ENCODE measurements at places on chromosomes 6 and 20. TPM values are rescaled to one million over a fixed set of nuclear protein-coding genes. Genes with fewer than 3 reads are reported as not detected.

CLDN20 gene
- total RNA-seq: not detected

TSPO2 gene
- not detected for total RNA-seq

SYNDIG1 gene
- total RNA-seq: 4.1 TPM

AKAP7 gene
- total RNA-seq: 5.3 TPM

TGM3 gene
- 1.5 TPM for total RNA-seq

SNX21 gene
- 16.4 TPM for total RNA-seq

C6orf15 gene
- not detected for total RNA-seq

C20orf144 gene
- 0.29 TPM for total RNA-seq

RCAN2 gene
- total RNA-seq: 6.9 TPM

DNA sequence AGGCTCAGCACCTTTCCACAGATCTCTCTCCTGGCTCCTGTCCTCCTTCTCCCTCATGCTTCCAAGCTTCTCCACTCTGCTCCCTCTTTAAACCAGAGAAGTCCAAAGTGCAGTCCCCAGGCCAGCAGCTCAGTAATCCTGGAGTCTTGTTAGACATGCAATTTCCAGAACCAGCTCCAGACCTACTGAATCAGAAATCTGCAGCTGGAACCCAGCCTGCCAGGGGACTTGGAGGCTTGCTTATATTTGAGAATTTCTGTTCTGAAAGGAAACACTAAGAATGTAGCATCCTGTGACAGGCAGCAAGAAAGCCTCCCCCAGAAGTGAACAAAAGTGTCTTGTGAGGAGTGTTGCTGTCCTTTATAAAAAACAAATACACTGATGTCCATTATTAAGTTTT, 438.1 kb downstream of the BCKDHB start:
- no peak for DNase-seq

DNA sequence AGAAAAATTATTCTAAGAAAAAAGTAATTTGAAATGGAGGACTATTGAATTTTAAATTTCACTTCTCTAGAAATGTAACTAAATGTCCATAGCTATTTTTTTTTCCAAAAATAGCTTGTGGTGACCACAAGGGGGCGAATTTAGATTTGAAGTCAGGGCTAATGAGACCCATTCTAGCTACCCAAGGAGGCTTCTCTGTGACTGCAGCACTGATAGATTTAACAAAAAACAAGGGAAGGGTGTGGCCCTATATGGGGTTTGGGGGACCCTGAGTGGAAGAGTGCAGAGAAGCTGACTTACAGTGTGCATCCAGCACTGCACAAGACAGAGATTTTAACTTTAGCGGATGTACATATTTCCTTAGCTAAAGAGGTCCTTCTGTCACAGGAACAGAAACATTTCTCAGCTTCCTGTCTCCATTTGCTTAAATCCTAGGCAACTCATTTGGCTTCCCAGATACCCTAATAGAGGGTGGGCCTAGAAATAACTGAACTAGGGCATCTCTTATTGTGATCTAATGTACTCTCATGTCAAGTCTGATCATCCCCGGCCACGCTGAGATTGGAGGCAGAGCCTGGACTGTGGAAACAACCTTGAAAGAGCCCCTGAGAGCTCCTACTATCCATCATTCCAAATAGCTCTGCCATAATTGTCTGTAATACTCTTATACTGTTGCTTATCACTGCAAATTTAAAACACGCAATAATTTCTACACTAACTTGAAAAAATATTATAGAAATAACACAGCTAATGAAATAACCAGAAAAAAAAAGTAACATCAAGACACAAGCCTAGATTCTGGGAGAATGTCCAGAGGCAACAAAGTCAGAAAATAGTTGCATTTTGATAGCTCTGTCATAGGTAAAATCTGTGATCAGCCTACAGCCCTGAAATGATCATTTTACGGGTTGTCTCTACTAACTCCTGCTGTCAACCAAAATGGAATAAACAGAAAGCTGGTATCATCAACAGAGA, 93.6 kb downstream of the SNAP91 start:
- no peak for DNase-seq

GRCh38 chr6:148746363-148747144, at the start of gene UST:
UST (plus strand) TSS chr6:148747030; CDS start chr6:148747431, 401 bp downstream.
- DNase-seq: peak; percentile 84

DNA sequence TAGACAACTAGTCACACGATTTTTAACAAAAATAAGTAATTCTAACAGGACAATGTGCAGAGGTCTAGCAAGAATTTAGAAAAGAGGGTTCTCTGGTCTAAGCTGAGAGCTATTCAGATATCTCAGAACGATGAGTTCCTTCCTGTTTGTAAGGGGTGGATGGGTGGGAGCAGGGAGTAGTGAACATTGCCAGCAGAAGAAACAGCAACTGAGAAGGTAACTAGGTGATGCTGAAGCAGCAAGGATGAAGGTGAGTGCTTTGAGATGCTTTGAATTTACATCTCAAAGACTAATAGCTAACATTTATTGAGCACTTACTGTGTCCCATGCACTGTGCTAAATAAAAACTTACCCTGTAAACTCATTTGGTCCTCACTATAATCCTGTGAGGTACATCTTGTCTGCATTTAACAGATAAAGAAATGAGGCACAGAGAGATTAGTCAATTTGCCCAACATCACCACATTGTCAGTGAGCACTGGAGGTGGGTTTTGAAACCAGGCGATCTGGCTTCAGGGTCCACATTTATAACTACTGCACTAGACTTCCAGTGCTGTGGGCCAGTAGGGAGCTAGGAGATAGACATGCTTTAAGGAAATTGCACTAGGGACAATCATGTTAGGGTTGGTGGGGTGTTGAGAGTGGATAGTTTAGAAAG, 15.7 kb downstream of the BRD2 start:
- no peak for DNase-seq

GRCh38 chr6:84317463-84317862, 90.0 kb upstream of the CEP162 start:
- no peak for DNase-seq

- DNase-seq: no peak
These were observed 261.0 kb upstream of the RIN2 start for GRCh38 chr20:19497064-19497463.

DNA sequence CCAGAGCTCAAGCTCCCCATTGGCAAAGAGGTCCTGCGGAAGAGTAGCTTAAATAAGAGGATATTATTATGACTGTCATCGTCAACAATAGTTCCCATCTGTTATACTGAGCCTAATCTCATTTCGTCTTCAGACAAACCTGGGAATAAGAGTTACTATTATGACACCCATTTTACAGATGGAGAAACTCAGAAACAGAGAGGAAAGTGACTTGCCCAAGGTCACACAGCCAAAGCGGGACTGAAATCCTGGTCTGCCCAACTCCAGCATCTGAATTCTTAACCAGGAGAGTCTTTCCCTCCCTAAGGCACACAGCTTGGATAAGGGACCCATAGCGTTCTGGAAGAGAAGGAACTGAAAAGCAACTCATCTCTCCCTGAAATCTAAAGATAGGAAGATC, 23.4 kb downstream of the PTGIS start:
- no peak for DNase-seq

DNA sequence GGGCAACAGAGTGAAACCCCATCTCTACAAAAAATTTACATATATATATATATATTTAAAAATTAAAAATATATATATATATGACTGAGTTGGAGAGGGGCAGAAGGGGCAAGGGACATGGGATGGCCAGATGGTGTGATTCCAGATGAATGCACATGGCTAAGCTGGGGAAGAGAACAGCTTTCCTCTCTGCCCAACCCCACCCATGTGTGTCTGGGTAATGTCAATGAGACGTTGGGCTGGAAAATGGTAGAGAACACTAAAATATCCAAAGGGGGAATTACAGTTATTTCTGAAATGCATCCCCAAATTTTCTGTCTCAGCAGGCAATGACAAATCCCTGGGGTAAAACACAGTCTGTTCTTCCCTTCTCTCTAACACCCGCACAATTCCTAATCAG, 31.2 kb upstream of the CCND3 start:
- DNase-seq: no peak

DNA sequence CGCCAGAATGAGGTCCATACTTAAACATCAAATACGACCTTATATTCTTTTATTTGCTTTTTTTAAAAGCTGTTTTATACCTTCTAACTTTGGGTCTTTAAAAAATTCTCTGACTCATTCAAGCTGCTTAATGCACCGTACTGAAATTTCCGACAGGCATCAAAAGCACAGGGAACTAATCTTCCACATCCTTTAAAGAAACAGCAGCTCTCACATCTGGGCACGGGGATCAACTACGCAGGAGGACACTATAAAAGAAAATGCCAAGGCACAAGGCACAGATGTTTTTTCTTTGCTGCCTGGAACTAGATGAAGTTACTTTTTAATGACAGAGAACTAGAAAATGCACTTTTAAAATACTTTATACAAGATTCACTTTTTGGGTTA, 112.4 kb upstream of the ARG1 start:
- DNase-seq: no peak

DNA sequence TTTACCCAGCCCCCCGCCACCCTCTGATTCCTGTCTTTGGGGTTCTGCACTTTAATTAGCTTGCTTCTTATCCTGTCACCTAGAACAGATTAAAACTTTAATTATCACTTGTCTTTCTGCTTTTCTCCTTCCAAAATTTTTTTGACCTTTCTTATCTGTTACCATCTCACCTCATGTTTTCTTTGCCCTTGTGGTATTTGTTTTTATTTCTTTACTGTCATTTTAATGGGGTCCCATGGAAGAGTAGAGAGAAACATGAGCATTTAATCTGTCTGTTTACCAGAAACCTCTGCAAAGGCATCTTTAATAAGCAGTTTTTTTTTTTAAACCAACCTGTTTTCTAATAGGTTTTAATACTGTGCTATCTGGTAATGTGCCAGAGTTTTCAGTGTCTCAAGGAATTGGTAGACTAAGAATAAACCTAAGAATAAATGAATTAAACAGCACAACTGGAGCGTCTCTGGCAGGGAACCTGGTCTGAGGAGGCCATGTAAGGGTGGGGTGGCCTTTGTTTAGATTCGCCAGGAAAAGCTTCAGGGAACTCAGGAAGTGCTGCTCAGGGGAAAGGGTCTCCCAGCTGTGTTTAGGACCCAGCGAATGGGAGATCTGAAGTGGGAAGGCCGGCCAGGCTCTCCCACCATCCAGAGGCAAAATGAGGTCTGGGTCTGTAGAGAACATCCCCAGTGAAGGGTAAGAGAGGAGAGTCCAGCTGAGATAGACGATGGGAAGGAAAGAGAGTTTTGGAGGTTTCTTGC, 69.8 kb downstream of the ARID1B start:
- DNase-seq: no peak

GRCh38 chr6:143176090-143177021, 115.7 kb downstream of the AIG1 start:
- no peak for DNase-seq

- DNase-seq: no peak
These were observed 18.1 kb downstream of the ADGRB3 start for GRCh38 chr6:68653074-68653705.

DNA sequence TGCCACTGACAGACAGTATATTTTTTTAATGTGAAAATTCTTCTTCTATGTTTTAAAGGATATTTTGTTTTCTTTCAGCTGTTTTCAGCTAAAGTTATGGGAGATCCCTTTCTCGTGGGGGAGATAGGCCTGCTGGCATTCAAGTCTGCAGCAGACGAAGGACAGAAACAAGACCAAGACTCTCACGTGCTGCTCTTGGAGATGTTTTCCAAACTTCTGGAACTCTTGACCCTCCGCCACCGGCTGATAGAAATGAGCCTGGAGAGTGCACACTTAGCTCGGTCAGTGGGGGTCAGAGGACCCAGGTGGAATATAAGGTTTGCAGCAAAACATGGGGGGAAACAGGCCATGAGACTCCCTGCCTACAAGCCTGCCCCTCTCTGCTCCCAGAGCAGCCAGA, 120.5 kb downstream of the CD164 start:
- no peak for DNase-seq

- DNase-seq: no peak
These were observed 4.1 kb downstream of the MAP1LC3A start for GRCh38 chr20:34562641-34563040.

- DNase-seq: no peak
These were observed 213.2 kb upstream of the MANEA start for GRCh38 chr6:95364016-95364604.

DNA sequence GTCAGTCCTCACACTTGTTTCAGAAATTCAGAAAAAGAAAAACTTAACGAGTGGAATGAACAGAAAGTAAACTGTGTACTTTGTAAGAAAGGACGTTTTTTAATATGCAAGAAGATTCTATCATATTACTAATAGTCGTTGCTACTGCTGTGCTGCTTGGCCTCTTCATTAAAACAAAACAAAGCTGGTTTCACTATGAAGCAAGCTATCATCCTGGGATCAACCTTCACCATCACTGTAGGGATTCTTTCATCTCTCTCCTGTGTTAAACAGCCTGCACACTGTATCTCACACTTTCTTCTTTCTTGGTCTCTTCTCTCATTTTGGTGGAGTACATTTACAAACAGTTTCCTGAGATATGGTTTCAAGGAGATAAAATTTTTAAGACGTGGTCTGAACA, 284.2 kb downstream of the BTBD9 start:
- no peak for DNase-seq

DNA sequence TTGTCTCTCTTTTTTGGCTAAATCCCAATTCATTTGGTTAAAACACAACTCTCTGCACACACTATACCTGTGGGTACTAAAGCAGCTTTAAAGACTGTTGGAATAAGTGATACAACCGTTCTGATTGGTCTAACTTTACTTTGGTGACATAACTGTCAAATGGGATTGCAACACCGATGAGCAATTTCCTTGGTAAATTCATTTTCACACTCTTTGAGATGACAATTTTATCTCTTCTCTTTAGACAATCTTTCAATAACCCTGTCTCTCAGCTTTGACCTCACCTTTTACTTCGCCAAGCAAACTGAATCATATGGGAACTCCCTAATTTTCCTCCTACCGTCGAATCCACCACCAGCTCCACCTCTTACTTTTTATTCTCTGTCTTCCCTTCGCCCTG, 60.8 kb downstream of the ECT2L start:
- DNase-seq: no peak

- no peak for DNase-seq
These were observed 518 bp downstream of the PEX6 start for GRCh38 chr6:42978487-42978838.

DNA sequence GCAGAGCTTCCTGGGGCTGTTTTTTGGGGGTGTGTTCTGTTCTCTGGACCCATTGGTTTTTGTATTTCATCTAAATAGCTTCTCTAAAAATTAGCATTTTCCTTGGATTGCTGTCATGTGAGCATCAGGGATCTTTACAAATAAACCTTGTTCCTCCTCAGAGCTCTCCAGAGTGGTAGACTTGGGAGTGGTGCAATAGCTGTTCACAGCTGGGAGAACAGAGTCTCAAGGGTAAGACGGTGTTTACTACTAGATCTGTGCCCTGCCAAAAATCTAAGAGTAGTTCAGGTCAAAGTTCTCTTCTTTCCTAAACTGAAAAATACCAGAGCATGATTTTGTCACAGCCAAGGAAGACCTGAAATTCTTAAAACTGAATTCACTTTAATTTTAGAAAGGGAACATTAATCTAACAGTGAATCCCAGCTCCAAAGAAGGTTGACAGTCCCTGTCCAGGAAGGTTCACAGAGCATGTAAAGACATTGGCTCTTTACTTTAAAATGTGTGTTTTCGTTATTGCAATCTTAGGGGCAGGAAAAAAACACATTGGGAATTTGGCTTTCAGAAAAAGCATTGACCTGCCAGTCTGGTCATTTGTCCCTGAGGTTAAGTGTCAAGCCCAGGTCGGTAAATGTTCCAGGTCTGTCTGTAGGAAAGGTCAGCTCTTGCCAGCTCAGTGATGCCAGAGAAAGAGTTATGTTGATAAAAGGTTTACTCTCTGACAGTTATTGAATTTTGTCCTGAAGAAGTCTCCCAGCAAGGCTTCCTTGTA, 43.3 kb downstream of the VAPB start:
- DNase-seq: no peak

- DNase-seq: no peak
These were observed 82.8 kb downstream of the SLC23A2 start for GRCh38 chr20:4918473-4918872.

- DNase-seq: no peak
These were observed 70.3 kb upstream of the NHSL1 start for GRCh38 chr6:138569554-138569953.
